ENCODE measurements at places on chromosomes 4 and X.

DNA sequence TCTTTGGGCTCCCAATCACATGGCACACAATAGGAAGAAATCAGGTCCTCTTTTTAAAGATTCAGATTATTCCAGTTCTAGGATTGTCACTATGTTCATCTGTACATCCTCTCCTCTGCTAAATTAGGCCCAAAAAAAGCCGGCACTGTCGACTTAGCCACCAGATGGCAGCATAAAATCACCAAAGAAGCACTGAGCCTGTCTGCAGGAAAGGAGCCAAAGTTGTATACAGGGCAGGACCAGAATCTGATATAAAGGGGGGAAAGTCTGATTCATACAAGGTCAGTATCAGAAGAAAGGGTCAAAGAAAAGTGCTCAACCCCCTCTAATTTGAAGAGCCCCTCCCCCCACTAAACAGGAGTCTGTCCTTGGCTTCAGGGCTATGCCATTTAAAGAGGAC lies 292.5 kb downstream of the CHIC1 start:
- peak; percentile 86 for DNase-seq

GRCh38 chr4:47711183-47711582 lies 126.7 kb downstream of the CORIN start:
- DNase-seq: no peak

GRCh38 chr4:91840359-91840758 lies 463.4 kb upstream of the GRID2 start:
- DNase-seq: no peak

DNA sequence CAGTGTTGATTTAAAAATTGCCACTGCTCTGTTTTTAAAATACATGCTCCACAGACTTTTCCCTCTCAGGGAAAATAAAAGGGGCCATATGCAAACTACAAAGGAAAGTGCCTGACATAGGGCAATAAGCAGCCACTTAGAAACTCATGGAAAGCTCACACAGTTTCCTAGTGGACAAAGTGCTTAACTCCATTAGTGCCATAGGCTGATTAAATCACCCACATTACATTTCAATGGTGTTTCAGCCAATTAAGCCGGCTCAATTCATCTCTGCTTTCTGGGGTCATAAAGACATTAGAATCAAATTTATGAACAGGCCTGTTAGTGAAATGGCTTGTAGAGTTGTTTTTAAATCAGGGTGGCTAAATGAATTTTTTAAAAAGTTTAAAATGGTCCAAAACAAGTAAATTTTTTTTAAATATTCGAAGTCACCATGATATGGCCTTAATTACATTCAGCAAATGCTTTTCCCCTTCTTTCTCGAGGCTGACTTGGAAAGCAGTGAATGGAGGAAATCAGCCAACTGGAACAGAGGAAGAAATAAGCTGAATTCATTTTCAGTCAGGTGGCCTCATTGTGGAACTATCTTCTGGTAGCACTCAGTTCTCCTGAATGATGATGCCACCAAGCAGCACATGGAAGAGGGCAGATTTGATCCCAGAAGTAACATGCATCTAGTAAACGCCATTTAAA lies 2305.1 kb upstream of the AGA start:
- DNase-seq: no peak

DNA sequence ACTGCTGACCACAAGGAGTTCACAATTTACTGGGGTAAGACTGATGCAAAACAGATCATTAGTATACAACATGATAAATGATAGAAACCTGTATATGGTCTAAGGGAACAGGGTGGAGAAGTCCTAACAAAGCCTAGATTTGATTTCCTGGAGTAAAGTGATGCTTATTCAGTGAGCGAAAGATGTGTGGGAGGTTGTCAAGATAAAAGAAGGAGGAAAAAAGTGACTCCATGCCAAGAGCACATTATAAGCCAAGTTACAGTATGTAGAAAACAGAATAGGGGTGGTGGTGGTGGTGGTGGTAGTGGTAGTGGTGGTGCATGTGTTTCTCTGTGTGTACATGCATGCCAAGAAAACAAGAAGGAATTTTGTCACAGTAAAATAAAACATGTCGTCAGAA lies 325.2 kb downstream of the MAPK10 start:
- DNase-seq: no peak

- DNase-seq: no peak
Measured at GRCh38 chrX:122626871-122627270, 557.2 kb upstream of the GRIA3 start.

- no peak for DNase-seq
Measured at GRCh38 chr4:164572877-164573279, 181.1 kb upstream of the SMIM31 start.

DNA sequence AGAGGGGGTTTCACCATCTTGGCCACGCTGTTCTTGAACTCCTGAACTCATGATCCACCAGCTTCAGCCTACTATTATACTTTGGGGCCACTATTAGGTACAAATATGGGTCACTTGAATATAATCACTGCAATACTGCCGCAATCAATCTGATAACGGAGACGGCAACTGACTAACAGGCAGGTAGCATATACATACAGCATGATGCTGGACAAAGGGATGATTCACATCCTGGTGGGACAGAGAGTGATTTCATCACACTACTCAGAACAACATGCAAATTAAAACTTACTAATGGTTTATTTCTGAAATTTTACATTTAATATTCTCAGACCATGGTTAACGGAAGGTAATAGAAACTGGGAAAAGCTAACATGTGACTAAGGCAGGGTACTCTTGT lies 10.9 kb downstream of the LRBA start:
- DNase-seq: no peak

- no peak for DNase-seq
Measured at GRCh38 chrX:114842181-114842580, 175.2 kb downstream of the IL13RA2 start.

GRCh38 chr4:172978848-172979247 lies 189.8 kb upstream of the GALNT7 start:
- no peak for DNase-seq

GRCh38 chrX:56763556-56764152 lies 34.6 kb downstream of the NBDY start:
- peak; percentile 84 for DNase-seq

GRCh38 chrX:40778861-40779575 lies 43.7 kb upstream of the MED14 start:
- no peak for DNase-seq

DNA sequence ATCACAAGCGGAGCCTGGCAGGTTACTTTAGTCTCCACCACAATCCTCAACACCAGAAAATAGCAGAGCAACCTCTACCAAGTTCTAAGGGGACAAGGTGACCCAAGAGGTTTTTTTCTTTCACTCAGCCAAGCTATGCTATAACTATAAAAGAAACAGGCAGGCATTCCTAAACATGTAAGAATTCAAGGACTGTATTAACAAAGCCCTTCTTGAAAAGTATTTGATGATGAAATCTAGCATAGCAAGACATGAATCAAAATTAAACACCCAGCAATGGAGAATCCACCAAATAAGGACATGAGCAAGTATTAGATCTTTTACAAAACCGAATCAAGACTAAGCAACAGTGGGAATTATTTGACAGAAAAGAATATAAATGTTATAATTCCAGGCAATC lies 25.7 kb upstream of the C1QTNF7 start:
- DNase-seq: no peak

DNA sequence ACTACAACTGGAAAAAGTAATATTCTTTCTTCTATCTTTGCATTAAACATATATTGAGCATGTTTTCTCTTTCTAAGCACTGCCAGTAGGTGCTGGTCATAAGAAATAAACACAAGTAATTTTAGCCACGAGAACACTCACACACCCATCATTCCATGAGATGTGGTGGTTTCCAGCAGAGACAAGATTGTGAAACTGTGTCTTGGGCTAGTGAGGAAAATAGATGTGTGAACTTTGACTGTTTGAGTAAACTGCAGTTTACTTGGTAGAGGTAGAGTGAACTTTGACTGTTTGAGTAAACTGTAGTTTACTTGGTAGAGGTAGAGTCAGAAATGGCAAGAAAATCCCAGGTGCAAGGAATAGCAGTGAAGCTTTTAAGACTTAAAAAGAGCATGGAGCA lies 300.9 kb upstream of the HS3ST1 start:
- no peak for DNase-seq

DNA sequence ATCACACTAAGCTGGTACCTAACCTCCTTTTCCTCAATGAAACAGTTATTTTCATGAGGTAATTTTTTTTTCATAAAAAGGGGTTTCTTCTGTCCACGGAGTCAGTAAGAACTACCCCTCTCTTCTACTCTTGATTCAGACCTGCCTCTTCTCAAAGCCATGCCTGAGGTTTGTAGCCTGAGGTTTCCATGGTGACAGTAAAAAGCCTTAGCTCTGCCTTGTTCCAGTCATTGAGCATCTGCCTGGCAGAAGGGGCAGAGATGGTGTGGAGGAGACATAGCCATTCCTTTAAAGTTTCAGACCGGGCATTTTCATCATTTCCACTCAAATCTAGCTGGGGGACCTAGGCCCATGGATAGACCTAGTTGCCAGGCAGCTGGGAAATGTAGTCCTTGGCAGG lies 135.5 kb downstream of the REPS2 start:
- DNase-seq: no peak

DNA sequence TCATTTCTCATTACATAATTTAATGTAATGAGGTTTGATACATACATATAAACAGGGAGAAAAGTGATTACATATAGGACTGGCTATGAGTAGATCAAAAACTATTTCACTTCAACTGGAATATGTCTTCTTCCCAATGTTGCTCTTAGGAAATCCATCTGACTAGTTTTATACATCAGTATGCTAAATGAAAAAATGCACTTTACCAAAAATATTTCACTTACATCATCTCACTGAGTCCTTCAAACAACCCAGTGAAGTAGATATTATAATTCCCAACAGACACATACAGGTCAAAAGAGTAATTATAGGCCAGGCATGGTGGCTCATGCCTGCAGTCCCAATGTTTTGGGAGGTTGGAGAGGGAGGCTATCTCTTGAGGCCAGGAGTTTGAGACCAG lies 215.9 kb downstream of the MID1 start:
- no peak for DNase-seq

DNA sequence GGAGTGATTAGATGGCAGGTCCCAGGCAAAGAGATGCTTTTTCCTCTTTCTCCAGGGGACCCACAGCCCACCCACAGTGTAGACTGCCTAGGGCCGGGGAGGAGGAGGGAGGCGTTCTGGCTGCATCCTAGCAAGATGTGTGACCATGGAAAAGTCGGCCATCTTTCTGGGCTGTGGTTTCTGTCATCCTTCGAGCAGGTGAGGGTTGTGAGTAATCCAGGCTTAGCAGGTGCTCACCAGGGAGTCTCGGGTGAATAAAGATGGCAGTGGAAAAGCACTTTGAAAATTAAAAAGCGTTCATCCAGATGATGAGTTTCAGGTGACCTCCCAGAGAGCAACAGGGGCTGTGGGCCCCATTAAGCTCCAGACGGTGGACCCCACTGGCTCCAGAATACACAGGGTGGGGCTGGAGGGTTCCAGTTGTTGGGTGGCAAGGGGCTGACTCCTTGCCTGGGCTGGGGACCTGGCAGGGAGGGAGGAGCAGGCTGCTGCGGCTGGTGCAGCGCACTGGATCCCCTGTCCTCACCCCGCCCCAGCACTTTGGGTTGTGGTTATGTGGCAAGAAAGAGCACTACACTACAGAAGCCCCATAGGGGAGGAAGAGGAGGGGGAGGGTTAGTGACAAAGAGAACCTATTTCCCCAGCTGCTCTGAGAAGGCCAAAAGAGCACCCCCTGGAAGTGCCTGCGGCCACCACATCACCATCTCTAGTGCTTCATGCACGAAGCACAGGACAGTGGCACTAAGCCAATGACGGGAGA lies 23.7 kb downstream of the ELF4 start:
- peak; percentile 80 for DNase-seq

DNA sequence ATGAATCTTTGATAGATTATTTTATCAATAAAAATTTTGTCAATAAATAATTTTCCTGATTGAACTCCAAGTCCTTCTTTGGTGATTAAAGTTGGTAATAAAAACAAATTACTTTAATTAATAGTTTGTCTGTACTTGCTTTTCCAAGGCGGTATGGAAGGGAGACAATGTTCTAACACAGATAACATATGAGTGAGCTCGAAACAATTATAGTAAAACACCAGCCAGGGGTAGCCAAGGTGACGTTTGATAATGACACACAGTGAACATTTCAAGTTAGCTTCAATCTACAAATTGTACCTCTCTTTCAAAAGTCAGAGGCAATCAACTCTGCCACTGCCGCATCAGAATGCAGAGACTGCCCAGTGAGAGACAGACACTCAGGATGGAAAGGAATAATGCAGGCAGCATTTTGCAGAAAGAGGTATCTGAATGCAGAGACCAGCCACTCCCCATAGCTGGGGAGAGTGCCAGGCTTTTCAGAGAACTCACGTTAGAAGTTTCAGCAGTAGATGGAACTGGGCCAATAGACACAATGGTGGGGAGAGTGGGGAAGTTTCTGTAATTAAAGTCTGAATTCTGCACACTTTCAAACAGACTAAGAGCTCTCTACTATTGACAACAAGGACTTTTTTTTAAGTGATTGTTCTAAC lies 18.1 kb upstream of the ATOH1 start:
- no peak for DNase-seq

GRCh38 chrX:11531226-11531625 lies 134.5 kb downstream of the ARHGAP6 start:
- no peak for DNase-seq

DNA sequence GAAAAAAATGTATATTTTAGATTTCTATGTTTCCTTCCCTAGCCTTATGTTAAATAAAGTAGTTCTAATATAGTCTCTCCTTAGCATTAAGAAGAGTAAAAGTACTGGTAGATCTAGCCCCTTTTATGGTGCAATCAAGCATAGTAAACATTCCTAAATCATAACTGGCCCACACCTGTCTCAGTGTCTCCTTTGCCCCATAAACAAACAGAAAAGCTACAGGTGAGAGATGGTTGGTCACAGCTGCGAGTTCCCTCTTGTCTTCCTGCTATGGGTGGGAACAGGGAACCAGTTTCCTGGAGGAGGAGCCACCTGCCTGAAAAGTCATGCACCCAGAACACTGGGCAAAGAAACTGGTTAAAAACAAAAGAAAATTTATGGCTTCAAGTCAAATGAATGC lies 16.6 kb downstream of the SOWAHB start:
- no peak for DNase-seq

DNA sequence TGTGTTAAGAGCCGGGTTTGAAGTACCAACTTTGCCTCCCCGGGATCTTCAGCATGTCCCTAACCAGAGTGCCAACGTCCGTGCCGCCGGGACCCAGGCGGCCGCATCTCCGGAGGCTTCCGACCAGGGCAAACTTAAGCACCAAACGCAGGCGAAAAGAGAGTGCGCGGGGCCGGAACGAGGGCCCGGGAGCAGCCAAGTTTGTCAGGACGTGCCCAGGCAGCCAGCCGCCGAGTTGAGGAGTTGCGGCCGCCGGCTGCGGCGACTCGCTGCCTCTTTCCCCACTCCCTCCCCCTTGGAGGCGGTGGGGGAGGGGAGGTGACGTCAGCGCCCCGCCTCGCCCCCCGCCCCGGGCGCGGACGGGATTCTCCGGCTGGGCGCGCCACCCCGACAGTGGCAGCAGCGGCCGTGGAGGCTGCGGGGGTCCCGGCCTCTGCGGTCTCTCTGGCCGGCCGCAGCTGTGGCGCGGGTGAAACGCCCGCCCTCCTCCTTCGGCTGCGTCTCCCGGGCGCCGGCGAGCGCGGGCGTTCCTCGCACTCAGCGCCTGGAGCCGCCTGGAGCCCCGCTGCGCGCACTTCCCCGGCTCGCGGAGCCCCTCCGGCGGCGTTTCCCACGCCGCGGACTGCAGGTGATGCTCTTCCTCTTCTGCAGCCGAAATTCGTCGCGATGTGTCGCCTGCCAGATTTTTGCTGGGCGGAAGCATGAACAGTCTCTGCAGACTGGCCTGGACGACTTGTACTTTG lies 2.9 kb upstream of the FAT1 start:
- no peak for DNase-seq
